Stimulated activated CD4-positive, alpha-beta T cell treated with anti-CD3 and anti-CD28 coated beads, Interleukin-1b, Interleukin-23, amount 100 ng/mL, for 1 hour (primary cell): ENCODE measurements at places on chromosomes 7 and 10.

GRCh38 chr7:82330706-82331215 is 112.8 kb downstream of the CACNA2D1 start:
- no peak for DNase-seq

DNA sequence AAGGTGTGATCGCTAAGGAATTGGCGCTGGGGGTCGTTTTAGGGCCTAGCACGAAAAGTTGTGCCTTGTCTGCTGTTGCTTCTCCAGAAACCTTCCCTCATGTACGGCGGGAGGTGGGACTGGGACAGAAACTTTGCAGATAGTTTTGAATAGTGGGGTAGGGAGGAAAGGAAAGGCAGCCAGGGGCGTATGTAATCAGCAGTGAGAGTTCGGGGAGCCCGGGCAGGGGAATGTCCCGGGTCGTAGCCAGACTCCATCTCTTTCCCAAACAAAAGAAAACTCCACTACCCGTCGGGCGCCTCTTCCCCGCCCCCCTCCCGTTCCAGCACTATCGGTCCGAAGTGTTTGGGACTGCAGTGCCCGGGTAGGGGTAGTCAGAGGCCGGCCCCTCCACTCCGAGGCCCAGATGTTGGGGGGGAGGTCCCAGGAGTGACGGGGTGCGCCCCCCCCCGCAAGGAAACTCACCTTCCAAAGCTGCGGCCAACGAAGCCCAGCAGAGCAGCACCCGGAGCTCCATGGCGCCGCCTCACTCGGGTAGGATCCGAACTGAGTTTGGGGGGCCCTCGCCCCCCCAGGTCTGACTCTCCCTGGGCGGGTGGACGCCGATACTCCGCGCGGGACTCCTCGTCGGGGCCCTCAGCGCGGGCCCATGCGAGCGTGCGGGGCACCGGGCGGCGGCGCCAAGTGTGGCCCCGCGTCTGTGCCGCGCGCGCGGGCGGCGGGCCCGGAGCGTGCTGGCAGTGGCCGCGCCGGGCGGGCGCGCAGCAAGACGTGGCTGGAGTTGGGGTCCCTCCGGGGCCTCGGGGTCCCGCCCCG is 601 bp downstream of the EPHB4 start:
- DNase-seq = no peak

- DNase-seq = no peak
Observed at GRCh38 chr7:2034291-2035201, 198.2 kb downstream of the MAD1L1 start.

DNA sequence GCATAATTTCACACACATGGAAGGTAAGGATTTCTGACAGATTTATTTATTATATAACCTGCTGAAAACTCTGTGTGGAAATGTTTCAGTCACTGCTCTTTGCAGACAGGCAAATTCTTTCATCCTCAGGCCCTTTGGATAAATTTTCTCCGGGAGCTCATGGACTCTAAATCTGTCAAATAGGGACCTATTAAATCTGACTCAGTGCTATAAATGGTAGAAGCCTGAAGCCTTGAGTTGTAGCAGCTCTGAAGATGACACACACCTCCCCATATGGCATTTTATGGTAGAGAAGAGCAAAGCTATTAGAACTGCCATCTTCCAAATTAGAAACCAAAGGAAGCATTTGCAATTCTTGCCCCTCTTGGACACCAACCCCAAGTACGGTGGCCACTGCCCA is 808.7 kb downstream of the XPNPEP1 start:
- DNase-seq = no peak

- DNase-seq = no peak
Observed at GRCh38 chr10:69123306-69123746, 652 bp upstream of the VPS26A start.

GRCh38 chr7:149625947-149626392 is 128.4 kb upstream of the ZNF746 start:
- DNase-seq = no peak

- DNase-seq = no peak
Observed at GRCh38 chr10:127451628-127452027, 97.5 kb upstream of the NPS start.

DNA sequence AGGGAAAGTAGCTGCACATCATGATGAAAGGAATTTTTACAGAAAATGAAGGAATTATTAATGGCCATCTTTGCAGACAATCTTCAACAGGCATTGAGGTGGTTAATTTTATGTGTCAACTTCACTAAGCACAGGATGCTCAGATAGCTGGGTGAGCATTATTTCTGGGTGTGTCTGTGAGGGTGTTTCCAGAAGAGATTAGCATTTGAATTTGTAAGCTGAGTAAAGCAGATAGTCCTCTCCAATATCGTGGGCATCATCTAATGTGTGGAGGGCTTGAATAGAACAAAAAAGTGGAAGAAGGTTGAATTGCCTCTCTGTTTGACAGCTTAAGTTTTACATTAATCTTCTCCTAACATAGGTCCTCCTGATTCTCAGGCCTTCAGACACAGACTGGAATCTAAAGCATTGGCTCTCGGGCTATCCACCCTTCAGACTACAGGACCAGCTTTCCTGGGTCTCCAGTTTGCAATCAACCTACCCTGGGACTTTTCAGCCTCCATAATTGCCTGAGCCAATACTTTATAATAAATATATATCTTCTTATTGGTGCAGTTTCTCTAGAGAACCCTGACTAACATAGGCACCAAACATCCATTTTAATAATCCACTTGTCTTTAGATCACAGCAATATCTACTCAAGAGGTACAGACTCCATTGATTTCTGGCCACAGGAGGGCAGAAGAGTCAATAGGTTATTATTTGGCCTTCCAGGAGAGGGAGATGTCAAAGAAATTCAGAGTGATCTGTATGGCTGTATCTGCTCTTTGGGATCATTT is 10.5 kb upstream of the CRPPA start:
- DNase-seq = no peak

DNA sequence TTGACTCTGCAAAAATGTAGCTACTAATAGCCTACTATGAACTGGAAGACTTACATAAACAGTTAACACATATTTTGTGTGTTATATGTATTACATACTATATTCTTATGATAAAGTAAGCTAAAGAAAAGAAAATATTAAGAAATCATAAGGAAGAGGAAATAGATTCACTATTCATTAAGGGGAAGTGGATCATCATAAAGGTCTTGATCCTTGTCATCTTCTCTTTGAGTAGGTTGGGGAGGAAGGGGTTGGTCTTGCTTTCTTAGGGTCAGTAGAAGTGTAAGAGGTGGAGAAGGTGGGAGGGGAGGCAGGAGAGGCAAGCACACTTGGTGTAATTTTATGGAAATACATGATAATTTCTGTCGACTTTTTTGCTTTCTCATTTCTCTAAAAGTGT is 81.3 kb downstream of the NAMPT start:
- DNase-seq = no peak

GRCh38 chr10:43036481-43037428 is 40.1 kb upstream of the RET start:
- no peak for DNase-seq

- DNase-seq = no peak
Observed at GRCh38 chr10:113801569-113801968, 50.1 kb downstream of the PLEKHS1 start.

DNA sequence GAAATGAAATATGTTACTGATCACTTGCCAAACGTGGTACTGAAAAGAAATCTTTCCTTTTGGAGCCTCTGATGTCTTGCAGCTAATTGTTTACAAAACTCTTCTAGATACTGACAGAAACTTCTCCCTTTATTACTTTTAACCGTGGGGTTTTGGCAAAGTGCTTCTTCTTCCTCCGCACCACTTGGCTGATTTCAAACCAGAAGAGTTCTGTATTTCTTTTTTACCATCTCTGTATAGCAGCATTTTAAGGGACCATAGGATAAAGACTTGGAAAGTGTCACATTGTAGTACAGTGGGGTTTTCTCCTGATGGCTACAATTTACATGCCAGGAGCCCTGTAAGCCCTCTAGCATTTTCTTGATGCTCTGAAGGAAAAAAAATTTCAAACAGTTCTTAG is 21.9 kb upstream of the CREB5 start:
- DNase-seq = no peak

- DNase-seq = no peak
Observed at GRCh38 chr7:116261904-116262303, 51.6 kb downstream of the TES start.

- DNase-seq = peak; percentile 6
Observed at GRCh38 chr7:51160990-51161615, 155.5 kb downstream of the COBL start.

DNA sequence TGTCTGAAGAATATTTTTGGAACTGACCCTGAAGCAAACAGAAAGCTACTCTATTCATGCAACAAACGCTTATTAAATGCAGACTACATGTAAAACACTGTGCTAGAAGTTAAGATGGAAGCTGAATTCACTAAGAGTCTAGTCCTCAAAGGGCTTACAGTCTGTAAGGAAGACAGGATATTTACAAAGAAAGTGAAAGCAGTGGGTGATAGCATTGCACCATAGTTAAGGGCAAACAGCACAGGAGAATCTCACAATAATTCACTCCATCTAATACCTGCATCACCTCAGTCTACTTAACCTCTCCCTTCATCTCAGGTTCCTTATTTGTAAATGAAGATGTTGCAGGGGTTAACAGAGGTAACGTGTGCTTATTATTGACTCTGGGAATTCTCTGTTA is 360.0 kb upstream of the AOAH start:
- DNase-seq = no peak

GRCh38 chr7:1882451-1882850 is 212.4 kb downstream of the ELFN1 start:
- no peak for DNase-seq

- DNase-seq = no peak
Observed at GRCh38 chr7:78090616-78091015, 292.0 kb downstream of the PHTF2 start.

DNA sequence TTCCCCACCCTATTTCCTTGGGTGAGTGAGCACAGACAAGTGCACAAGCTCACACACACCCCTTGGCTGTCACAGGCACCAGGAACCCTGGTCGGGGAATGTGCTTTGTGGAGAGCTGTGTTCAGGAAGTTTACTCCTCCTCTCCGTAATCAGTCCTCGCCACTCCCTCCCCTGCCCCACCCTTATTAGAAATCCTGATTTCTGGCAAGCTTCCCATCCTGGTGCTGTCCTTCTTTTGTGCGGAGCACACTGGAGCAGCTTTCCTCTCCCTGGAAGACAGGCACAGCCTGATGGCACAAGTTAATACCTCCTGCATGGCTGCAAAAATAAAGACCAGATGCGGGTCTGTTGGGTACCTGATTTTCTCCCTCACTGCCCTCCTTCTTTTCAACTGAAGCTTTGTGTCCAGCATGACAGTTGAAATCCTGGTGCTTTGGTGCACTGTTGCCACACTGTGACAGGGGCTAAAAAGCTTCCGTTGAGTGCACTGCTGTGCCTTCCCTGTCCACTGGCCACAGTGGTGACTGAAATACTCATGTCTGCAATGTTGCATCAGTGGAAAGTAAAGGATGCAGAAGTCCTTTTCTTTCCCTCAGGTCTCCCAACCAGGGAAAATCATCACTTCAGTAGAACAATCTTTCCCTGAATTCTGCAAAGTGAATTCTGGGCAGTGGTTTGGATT is 55.0 kb downstream of the LRRC4 start:
- no peak for DNase-seq

DNA sequence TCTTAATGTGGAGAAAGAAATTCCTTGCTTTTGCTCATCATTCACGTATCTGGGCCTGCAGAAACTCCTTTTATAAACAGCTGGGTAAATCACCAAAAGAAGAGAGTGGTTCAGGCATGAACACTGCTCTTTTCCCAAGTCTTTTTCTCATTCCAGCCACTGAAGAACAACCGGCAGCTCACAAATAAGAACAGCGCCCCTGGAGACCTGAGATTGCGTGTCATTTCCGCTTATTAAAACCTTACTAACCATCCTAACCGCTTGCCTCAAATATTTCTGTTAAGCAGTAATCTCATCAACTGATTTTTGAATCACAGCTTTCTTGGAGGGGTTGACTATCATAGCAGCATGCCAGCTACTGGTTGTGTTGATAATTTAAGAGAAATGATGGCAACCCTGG is 213.0 kb upstream of the PLXNA4 start:
- DNase-seq = no peak

- no peak for DNase-seq
Observed at GRCh38 chr7:21113609-21114415, 314.1 kb upstream of the SP4 start.

- no peak for DNase-seq
Observed at GRCh38 chr10:71877821-71878220, 26.8 kb upstream of the PSAP start.

- DNase-seq = no peak
Observed at GRCh38 chr7:51351661-51352060, 35.1 kb upstream of the COBL start.

GRCh38 chr7:41880107-41880506 is 177.2 kb upstream of the INHBA start:
- no peak for DNase-seq

DNA sequence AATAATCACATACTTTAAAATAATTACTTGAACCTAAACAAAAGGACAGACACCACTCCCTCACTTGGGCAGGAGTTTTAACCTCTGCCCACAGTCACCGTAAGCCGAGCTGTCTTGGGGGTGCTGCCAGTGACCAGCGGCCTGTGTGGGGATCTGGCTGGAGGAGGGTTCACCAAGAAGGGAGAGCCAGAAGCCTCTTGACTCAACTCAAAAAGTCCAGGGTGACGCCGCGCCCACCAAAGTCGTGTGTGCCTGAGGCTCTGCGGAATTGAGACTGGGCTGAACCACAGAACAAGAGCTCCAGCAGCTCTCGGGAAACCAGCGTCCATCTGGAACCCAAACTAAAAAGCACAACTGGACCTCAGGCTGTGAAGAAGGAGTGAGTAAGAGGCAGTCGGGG is 35.8 kb downstream of the ZFAND2A start:
- no peak for DNase-seq

DNA sequence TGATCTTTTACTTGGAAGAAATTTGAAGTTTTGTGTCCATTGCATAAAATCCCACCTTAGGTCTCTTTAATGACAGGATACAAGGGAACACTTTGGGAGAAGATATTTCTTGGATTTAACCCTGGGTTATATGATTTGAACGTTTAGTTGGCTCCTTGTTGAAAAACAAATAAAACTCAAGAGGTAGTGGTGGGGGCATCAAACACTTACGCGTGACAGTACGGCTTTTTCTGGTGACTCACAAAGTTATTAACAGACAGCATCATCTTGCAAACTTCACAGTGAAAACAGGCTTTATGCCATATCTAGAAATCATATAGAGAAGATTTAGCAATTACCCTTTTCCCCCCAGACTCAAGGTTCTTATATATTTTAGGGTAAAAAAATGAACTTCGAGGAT is 699 bp downstream of the NRAP start:
- DNase-seq = no peak

GRCh38 chr10:51857305-51857704 is 157.9 kb upstream of the CSTF2T start:
- no peak for DNase-seq

DNA sequence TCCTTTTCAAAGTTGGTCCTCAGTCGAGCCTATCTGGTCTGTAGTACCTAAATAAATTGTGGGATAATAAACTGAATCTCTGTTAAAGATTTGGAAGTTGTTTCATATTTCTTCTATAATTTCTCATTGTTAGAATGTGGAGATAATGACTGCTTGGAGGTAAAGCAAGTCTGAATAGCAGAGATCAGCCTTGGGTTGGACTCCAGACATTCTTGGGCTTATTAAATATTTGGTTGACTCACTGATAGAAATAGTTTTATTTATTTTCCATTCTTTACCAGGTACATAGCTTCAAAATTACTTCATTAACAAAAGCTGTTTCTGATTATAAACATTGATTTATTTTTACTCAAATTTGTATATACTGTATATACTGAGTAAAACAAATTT is 34.3 kb downstream of the TPST1 start:
- no peak for DNase-seq

- DNase-seq = no peak
Observed at GRCh38 chr7:18976715-18977471, 140.5 kb downstream of the TWIST1 start.
